Ovary (tissue), 10 donors: ENCODE measurements at places on chromosomes 1 and 21. TPM values are rescaled to one million over a fixed set of nuclear protein-coding genes. Genes with fewer than 3 reads are reported as not detected.

DNA sequence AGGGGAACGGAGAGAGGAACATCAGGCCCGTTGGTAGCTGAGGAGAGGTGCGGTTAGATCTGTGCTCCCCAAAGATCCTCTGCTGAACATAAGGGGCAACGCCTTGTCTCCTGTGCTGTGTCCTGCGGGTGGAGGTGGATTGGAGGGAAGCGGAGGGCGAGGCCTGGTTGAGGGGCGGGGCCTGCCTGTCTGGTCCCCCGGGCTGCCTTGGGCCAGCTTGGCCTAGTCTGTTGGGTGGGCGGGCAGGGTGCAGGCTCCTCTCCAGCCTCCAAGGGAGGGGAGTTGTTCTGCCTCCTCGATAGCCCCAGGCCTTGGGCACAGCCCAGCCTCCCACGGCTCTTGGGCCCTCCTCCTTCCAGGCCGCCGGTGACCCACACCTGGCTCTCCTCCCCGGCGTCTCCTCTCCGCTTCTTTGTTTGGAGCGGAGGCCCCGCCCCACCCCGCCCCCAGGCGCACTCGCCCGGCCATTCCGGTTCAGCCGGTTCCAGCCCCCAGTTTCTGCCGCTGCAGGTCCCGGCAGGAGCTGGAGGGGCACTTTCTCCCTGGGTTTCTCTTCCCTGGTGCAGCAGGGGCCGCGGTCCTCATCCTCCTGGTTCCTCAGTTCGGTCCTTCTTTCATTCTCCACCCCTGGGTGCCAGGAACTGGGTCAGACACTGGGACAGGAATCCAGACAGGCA lies 19.4 kb downstream of the PTPRF start:
- peak; percentile 85 for DNase-seq

DNA sequence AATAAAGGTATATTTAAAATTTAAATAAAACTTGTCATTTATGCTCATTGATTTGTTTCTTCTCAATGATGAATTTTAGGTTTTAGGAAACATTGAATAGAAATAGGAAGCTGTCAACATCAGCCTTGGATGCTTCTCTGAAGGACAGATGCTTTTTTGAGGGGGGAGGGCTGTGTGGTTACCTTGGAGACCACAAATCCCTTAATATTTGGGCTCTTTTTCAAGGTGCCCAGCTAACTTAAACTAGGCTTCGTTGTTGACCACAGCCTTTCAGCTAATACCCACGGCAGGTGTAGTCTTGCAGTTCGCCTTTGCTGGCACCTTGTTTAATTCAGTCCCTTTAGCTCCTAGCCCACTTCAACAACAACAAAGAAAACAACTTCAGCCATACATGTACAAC lies 22.5 kb downstream of the TENT5C start:
- no peak for DNase-seq

The TMEM82 gene
- total RNA-seq: not detected

DNA sequence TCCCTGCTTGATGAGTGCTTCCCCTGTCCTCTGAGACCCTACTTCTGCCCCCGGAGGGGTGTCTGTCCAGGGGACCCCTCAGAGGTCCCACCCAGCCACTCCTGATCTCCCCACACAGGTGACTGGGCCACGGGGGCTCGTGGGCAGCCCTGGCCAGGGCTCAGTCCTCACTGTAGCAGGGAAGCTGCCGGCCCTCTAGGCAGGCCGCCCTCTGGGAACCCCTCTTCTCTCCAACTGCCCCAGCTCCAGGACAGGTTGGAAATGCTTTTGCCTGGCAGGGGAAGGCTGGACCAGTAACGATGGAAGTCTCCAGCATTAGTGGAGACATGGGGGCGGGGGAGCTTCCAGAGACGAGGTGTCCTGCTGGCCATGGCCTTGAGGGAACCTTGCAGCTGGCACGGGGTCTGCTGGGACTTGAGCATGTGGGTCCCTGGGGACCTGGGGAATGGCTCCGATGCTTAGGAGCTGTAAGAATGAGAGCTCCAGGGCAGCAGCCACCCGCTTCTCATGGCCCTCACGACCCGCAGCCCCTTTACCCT lies 3.1 kb upstream of the FNDC10 start:
- no peak for DNase-seq

DNA sequence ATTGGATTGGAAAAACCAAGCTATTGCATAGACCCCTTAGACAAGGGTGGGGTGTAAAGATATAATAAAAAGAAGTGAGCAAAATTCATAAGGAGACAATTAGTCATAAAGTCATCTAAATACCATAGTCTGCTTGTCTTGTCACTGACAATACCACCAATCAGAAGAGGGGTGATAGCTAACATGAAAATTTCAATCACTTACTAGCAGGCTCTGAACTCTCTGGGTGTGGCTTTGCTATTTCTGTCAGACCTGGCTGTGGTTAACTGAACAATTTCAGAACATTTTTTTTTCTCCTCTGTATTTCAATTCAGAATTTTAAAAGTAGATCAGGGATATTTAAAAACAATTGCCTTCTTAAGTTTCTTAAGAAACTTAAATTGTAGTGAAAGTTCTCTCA lies 158.5 kb upstream of the PRMT6 start:
- DNase-seq: no peak

DNA sequence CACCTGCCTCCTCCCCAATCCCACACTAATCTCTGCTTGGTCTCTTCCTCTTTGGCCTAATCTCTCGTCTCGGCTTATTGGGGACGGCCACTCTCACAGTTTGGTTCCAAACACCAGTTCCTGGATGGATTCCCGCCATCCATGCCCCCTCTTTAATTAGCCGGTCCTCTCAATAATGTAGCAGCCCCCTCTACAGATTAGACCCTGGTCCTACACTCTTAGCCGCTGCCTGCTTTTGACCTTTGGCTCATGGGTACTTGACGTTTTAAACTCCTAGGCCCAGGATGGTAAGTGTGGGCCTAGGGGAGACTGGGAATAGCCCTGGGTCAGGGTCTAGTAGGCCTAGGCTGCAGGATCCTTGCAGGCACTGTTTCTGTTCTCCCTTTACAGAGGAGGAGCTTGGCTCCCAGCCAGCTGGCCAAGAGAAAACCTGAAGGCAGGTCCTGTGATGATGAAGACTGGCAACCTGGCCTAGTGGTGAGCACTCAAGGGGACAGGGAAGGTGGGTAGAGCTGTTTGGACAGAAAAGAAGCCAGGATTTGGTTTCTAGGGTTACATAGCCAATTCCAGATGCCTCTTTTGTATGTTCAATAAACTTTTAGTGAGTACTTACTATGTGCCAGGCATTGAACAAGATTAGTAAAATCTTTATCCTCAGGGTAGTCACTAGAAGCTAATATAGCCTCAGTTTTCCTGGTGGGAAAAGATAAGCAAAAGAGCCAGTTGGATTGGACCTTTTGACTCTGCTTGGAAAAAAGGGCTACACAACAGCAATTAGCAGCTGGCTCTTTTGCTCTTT lies 758 bp downstream of the RAD54L start:
- DNase-seq: peak; percentile 41

The MARK1 gene
- 2.3 TPM for total RNA-seq

The RPE65 gene
- total RNA-seq: 0.15 TPM

The S100A9 gene
- total RNA-seq: 33.2 TPM

- no peak for DNase-seq
Measured at GRCh38 chr1:59055908-59056719, 240.8 kb upstream of the FGGY start.

DNA sequence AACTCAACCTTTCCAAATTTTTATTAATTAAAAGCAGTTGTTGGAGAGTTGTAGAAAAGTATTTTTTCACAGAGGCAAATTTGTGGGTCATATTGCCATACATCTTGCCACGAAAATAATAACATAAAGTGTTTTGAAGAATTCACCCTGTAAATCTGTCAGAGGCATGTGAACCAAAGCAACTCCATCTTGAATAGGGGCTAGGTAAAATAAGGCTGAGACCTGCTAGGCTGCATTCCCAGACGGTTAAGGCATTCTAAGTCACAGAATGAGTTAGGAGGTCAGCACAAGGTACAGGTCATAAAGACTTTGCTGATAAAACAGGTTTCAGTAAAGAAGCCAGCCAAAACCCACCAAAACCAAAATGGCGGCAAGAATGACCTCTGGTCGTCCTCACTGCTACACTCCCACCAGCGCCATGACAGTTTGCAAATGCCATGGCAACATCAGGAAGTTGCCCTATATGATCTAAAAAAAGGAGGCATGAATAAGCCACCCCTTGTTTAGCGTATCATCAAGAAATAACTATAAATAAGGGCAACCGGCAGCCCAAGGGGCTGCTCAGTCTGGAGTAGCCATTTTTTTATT lies 4.4 kb upstream of the CNN3 start:
- no peak for DNase-seq

The LRRC3 gene
- total RNA-seq: 6.8 TPM

DNA sequence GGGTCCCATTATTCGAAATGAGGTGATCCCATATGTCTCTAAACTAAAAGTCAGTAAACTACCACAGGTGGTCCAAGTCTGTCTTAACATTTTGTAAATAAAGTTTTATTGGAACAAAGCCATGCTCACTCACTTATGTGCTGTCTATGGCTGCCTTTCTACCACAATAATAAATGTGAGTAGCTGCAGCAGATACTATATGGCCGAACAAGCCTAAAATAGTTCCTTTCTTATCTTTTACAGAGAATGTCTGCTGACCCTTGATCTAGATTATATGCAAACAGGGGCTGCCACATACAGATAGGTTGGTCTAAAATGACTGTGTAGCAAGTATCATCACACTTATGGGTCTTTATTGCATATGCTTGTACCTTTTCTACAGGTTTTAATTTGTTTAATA lies 140.0 kb downstream of the VAV3 start:
- DNase-seq: no peak

- peak; percentile 44 for DNase-seq
Measured at GRCh38 chr1:155871390-155871789, 12.0 kb downstream of the SYT11 start.

- no peak for DNase-seq
Measured at GRCh38 chr21:16932314-16932713, 580.5 kb upstream of the CXADR start.

The NEXN gene
- 2.4 TPM for total RNA-seq

DNA sequence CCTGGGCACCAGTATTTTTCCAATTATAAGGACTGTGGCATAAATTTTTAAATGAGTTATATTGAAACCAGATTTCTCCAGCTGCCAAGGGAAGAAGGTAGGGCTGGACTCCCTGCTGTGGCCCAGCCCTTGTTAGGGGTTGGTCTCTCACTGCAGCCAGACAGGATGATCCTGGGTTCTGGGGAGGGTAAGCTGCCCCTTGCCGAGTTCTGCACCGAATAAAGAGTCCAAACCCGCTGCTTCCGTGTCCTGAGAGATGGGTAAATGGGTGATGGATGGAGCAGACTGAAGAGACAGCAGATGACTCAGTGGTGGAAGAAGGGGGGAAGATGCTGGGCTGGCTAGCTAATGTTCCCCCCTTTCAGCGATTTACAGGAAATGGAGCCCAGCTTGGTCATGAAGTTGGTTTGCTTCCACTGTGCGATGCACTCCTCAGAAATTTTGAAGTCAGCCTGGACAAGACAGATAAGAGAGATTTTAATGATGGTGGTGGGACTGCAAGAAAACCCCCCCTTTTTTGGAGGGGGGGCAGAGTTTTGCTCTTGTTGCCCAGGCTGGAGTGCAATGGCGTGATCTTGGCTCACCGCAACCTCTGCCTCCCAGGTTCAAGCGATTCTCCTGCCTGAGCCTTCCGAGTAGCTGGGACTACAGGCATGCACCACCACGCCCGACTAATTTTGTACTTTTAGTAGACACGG lies 41.4 kb downstream of the YARS1 start:
- DNase-seq: no peak

DNA sequence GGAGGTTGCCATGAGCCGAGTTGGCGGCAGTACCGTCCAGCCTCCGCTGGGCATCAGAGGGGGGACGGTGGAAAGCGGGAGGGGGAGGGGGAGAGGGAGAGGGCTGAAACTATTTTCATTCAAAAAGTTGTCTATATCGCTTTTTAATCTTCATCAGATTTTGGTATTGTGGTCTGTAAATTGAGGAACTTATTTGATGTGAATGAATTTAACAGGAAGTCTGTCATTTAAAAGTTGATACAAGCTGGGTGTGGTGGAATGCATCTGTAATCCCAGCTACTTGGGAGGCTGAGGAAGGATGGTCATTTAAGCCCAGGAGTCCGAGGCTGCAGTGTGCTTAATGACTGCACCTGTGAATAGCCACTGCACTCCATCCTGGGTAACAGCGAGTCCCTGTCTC lies 3.0 kb upstream of the EPHX4 start:
- no peak for DNase-seq

DNA sequence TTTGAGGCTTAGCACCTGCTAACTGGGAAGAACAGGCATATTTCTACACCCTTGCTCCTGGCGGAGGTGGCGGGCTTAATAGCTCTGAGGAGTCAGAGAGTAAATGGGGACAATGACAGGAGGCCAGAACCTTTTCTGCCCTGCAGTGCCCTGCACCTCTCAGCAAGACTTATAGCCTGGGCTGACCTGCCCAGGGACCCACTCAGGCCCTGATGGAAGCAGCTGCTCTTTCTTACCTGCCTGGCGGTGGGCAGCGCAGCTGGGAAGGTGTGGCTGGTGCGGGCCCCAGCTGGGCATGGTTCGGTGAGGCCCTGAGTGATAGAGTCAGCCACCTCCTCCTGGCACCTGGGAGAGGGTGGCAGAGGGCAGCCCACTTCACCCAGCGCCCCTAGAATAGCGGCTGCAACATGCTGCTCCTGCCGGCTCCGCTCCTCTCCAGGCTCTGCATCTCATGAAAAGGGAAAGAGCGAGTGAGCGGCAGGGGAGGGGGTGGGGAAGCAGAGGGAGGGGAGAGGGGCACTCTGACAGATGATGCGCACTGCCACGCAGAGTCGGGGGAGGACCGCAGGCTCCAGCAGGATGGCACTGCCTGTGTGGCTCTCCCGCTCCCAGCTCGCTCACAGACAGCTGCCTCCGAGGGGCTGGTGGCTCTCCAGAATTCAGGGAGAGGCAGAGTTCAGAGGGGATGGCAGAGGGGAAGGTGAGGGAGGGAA lies at the start of gene RGS8:
TSS of gene RGS8 (minus strand) at position 472 of the 713 bp plus-strand sequence. CDS start 14,938 bp downstream, outside the sequence.
- DNase-seq: no peak

The EXOSC10 gene
- 56.4 TPM for total RNA-seq

DNA sequence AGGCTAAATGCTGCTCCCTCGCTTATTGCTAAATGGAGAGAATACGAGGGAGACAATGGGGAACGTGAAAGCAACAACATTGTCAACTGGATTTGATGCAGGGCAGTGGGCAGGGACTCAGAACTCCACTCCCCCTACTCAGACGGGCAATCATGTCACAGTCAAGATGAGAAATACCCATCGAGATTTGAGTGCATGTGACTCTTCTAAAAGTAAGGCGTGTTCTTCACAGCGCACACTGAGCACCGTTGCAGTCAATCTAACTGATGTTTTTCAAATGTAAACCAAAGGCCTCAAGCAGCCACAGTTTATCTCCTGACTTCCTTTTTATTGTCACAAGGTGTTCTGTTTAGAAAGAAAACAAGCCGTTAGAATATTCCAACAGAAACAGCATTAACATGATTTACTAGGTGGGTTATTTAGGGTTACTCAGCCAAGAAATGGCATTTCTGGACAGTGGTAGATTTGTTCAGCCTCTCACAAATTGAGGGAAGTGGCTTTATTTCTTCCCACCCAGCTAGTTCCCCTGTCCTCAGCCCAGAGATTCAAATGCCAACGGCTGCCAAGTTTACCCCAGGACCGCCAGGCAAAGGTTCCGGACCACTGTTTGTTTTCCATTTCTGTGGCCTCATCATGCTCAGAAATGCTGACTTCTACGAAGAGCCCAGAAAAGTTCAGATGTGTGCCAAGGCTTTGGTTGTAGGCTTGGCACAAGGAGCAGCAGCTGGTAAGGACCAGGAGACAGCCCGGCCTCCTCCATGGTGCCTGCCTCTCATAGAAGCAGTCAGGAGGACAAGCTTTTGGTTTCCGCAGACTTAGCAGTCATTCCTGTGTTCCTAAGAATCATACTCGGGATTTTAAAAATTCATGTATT lies 171.4 kb downstream of the KIF26B start:
- no peak for DNase-seq

- DNase-seq: no peak
Measured at GRCh38 chr1:89060091-89060490, 4.9 kb downstream of the GBP1 start.
